Activated CD4-positive, alpha-beta T cell treated with anti-CD3 and anti-CD28 coated beads for 36 hours (primary cell): ENCODE measurements at places on chromosomes 7 and 10.
A peak's percentile ranks its signal among the peaks of the same experiment; 100 is the strongest.

DNA sequence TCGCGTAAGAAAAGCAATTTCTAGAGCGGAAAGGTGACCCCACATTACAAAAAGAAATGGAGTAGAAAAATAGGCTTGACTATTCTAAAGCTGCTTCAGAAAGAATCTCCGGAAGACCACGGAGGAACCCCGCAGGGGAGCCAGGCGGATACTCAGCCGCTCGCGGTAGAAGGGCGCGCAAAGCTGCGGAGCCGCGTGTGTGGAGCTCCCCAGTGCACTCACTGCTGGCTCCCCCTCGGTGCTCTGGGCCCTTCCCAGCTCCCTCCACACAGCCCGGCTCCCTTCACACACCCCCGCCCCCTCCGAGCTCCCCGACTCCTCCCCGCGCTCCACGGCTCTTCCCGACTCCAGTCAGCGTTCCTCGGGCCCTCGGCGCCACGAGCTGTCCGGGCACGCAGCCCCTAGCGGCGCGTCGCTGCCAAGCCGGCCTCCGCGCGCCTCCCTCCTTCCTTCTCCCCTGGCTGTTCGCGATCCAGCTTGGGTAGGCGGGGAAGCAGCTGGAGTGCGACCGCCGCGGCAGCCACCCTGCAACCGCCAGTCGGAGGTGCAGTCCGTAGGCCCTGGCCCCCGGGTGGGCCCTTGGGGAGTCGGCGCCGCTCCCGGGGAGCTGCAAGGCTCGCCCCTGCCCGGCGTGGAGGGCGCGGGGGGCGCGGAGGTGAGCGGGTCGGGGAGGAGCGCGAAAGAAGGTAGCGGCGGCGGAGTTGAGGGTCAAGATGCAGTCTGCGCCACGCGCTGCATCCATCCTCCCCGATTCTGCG lies at the start of gene STEAP2:
Gene STEAP2, plus strand, starts transcription at position 350 of the 758 bp plus-strand sequence. CDS start 13,343 bp downstream, outside the sequence.
- DNase-seq = peak; percentile 64

- no peak for DNase-seq
Observed at GRCh38 chr10:1686491-1686749, 50.9 kb downstream of the ADARB2 start.

DNA sequence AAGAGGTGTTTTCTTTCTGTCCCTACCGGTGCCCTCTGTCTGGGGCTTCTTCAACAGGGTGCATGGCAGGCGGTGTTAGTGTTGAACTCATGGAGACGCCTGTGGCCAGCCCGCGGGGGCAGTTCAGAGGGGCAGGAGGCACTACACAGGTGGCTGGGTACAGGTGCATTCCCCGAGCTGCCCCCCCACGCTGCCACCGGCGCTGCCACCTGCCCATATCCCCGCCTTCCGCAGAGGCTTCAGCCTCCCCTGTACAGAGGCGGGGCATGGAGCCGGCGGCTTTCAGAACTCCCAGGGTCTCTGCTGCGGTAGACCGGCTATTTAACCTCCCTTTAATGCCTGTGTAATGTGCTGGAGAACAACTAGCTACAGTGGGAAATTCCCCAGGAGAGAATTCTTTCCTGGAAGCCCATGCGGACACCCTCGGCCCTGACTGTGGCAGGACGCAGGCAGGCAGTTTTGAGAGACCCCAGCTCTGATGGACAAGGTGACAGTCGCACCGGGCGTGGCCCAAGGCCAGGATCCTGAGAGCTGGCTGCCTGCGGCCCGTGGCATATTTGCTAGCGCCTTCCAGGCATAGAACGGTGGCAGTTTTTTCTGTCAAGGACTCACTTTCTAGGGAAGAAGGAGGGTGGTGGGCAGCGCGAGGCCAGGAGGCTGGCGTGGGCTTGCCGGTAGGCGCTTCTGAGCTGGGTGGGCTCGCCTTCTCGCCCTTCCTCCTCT lies 53.7 kb upstream of the ZNF32 start:
- DNase-seq = no peak

GRCh38 chr10:30763918-30764317 lies 134.4 kb upstream of the LYZL2 start:
- no peak for DNase-seq

DNA sequence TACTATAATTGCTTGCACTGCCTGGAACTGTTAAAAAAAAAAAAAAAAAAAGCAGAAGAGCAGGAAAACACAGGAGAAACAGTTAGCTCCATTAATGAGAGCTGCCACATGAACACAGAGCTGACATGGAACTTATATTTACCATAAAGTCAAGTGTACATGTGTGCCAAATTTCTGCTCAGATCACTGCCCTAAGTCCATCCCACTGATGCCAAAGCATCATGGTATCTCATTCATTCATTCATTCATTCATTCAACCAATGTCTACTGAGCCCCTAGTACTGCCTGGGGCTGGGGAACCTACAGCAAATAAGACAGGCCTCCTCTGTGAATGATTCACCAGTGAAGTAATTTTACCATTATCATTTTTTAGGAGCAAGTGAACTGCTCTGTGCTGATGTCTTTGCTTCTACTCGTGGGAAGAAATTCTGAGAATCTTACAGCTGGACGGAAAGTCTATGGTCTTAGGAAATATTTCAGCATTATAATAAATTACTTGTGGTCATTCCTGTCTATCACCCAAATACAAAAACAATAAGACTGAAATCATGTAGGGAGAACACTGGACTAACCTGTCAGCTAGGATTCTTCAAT lies 58.8 kb upstream of the ABLIM1 start:
- no peak for DNase-seq

- DNase-seq = no peak
Observed at GRCh38 chr10:72418679-72419078, 64.0 kb upstream of the DNAJB12 start.

GRCh38 chr7:15954671-15955354 lies 268.3 kb upstream of the MEOX2 start:
- no peak for DNase-seq

DNA sequence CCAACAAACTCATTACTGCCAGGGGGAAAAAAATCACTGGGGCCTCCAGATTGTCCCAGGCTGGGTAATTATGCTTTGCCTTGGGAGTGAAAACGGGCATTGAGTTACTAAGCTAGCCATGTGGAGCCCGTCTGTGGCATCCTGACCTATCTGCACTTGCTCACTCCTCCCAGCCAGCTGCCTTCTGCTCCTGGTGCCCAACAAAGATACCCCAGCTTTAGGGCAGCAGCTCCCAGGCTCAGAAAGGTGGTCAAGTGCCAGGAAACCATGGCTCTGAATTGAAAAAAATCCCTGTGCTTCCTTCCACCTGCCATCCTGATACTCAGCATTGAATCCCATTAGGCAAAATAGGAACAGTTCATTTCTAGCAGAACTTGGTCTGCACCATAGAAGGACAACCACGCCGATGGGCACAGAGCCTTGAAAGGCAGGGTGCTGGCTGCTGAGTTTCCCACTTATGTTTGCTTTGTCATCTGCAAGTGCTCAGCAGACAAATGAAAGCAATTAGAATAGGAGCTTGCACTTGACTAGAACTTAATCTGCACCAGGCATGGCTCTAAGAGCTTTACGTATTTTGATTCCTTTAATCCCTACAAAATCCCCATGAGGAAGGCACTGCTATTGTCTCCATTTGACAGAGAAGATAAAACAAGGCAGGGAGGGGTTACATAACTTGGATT lies 42.8 kb downstream of the HSPA12A start:
- no peak for DNase-seq

- DNase-seq = no peak
Observed at GRCh38 chr10:7046615-7047014, 364.2 kb downstream of the SFMBT2 start.
